ENCODE measurements at places on chromosomes 5 and 9.

DNA sequence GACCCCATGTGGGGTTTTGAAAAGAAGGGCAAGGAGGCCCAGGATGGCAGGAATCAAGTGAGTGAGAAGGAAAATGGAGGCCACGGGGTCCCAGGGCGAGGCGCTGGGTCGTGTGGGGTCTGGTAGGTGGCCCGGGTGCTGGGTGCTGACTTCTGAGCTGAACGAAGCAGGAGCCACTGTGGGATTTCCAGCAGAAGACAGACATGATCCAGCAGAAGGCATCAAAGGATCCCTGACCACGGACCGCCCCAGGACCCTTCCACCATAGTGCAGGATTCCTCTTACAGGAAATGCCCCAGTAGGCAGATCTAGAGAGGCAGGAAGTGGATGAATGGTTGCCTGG lies 106.7 kb downstream of the ADAMTS2 start:
- no peak for DNase-seq

- no peak for DNase-seq
These were observed 72.9 kb downstream of the BAAT start for GRCh38 chr9:101311758-101312420.

- DNase-seq: no peak
These were observed 117.9 kb downstream of the MTX3 start for GRCh38 chr5:79873187-79873586.

DNA sequence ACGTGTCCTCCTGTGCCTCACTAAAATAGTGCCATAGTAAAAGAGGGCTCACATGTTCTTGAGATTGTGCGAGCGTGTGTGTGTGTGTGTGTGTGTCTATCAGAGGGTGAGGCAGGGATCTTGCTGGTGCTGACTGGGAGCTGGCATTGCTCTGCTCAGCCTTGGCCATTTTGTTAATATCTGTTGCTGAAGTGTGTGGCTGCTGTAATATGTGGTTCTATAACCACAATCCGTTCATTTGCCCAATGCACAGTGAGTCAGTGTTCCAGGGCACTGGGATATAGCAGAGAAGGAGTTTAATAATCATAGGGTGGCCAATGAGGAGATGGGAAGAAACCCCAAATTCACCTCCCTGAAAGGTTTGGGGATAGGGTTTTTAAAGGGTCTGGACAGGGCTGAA lies 61.3 kb downstream of the RASGRF2 start:
- no peak for DNase-seq

- no peak for DNase-seq
These were observed 1.6 kb upstream of the TNPO1 start for GRCh38 chr5:72814864-72815263.

DNA sequence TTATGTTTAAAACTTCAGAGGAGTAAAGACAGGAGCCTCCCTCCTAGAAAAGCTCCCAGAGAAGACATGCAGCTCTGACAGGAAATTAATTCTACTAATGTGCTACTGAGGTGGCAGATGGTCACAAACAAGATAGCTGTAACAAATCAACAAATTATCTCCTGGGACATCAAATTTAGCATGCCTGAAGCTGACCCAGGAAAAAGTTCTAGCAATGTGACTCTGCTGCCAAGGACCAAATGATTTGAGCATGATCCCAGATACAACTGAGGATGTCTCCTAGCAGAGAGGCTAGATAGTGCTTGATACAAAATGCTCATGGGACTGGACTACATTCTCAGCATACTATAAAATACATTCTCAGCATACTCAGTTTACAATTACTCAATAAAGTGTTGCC lies 413.5 kb upstream of the SMC2 start:
- DNase-seq: no peak

DNA sequence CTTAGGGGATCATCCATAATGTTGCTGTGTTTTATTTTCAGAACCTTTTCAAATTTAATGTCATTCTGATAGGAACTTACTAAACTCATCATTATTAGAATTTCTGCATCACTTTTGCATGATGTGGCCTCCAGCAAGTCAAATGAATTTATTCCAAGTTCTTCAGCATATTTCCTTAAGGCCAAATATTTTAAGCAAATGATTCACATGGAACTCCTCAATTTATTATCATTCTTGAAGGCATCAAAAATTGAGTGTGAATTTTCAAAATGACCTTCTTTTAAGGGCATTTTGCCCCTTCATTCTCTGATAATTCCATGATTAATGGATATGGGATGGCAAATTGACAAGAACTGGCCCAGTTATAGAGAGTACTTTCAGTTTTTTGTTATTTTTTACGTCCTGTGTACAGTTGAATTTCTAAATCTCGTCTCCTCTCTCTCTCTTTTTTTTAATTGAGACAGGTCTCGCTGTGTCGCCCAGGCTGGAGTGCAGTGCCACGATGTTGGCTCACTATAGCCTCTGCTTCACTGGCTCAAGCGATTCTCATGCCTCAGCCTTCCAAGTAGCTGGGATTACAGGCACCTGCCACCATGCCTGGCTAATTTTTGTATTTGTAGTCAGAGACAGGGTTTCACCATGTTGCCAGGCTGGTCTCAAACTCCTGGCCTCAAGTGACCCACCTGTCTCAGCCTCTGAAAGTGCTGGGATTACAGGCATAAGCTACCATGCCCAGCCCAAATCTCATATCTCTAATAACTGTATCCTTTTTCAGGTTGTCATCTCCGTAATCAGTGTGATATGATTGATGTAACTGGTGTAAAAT lies 29.1 kb downstream of the GPR21 start:
- DNase-seq: no peak

DNA sequence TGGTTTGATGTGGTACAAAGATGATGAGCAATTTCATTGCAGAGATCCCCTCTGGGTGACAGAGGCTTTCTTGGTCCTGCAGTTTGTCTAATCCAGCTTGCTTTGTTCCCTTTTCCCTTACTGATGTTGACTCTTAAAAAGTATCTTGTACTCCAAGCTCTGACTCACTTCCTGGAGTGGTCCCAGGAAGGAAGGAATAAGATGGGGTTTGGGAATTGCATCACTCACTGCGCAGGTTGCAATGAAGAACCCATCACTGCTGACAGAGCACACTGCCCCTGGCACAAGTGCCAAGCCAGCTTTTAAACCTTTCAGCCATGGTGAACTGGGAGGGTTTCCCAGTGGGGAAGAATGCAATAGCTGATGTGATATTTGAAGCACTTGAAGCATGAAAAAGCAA lies 662.2 kb upstream of the CTNND2 start:
- no peak for DNase-seq

DNA sequence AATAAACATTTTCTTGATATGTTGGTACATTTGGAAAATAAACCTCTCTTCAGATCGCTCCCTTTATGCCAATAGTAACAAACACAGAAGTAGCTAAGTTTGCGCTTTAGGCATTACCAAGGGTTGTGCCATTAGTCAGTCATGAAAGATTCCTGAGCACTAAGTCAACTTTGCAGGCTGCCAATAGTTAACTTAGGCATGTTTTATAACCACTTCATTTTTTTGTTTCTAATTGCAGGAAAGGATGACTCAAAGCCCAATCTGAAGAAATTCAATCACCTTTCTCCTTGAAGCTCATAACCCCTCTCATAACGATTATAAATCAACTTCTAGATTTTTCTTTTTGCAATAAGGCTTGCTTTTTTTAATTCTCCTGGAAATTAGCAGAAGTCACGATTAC lies 517.0 kb downstream of the AGTPBP1 start:
- DNase-seq: no peak

DNA sequence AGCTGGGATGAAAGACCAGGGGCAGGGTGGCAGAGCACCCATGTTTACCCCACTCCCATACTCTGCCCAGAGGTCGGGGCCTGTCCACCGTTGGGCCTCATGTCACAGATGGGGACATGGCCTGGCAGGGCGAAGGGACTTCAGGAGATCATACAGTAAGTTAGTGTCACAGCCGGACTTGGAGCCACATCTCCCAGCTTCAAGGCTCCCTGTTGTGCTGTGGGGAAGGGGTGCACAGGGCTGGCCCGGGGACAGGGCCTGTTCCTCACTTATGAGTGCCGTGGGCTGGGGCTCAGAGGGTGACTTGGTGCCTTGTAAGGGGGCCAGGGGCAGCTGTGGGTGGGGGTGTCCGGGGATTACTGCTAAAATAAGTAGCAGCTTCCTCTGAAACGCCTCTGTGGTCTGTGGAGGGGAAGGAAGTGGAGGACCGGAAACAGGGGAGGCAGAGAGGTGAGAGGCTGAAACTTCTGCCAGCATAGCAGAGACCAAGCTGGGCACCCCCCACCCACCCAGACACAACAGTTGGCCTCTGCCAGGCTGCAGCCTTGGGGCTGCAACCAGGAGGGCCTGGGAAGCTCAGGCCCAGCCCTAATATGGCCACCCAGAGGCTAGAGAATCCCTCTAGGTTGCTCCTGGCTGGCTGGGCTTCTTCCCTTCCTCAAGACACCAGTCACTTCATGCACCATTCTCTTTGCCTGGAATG lies 41.1 kb upstream of the NEK6 start:
- peak; percentile 51 for DNase-seq

- DNase-seq: no peak
These were observed 115.4 kb upstream of the LMX1B start for GRCh38 chr9:126498331-126498730.

DNA sequence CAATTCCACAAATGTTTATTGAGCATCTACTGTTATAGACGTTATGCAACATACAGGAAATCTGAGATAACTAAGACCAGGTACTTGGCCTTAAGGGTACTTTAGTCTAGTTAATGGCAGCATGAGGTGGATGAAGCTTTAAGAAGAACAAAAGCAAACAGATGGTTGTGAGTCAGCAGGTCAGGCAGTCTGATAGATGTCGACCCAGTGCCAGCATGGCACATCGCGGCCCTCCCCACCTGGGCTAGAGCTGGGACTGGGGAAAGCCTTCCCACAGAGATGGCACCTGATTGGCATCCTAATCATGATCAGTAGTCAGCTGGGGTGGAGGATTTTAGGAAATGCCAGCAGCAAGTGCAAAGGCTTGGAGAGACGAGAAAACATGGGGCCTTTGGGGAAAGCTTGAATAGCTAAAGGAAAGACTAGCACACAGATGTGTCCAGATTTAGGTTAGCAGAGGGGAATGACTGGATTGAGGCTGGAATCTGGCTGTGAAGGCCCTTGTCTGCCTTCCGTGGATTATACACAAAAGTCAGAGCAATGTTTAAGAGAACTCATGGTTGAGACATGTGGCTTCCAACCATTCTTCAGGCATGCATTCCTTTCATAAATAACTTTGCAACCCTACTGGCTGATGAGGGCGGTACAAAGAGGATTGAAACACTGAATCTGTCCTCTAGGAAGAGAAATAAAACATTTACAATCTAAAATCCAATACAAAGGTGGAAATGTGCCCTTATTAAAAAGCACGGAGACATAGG lies 395.4 kb upstream of the WWC1 start:
- DNase-seq: no peak

DNA sequence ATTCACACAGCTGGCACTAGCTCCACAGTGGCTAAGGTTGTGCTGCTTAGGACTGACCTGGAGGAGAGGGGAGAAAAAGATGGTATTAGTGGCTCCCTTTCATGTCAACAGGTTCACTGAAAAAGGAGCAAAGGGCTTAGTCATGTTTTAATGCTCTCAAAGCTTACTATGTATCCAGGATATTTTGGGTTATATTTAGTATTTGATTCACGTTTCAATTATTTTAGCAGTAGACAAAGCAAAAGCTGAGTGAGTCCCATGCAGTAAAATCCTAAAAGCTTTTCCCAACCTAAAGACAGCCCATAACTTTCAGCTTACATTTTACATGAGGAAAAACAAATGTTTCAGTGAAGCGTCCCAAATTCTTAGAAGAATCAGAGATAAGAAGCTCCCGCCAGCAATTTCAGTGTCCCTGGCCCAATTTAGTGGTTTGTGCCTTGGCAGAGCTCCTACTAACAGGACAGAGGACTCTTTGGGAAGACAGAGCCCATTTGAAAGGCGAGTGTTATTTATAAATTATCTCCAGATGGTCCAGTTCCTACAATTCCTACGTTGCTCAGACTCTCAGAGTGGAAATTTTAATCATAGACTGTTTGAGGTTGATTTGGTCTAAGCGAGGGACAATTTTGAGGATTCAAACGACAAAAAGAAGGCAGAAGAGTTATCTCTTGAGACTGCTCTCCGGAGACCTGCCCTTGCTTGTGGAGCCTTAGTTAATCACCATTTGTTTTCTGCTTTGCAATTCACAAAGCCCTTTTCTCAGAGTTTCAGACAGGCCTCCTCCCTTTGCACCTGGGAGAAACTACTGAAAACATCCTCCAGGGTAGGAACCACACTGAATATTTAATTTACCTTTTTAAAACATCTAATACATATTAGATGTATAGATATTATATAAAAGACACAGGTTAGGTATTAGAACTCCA lies 225.0 kb upstream of the ANKRD55 start:
- no peak for DNase-seq

DNA sequence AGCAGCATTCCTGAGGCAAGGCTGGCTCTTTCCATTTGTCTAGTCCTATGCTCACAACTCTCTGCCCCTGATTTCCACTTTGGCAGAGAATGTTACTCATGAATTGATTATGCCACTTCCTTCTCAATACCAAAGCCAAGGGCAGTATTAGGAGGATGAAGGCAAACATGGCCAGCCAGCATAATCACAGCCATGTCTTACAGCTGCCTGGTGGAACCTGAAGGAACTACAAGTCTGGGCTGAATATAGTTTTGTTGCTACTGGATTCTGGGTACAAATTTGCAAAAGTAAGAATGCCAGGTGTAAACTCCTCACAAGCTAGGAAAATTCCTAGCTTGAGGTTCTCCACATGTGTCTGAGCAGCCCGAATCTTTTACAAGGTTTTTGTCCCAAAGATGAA lies 4.2 kb downstream of the SIL1 start:
- DNase-seq: no peak

DNA sequence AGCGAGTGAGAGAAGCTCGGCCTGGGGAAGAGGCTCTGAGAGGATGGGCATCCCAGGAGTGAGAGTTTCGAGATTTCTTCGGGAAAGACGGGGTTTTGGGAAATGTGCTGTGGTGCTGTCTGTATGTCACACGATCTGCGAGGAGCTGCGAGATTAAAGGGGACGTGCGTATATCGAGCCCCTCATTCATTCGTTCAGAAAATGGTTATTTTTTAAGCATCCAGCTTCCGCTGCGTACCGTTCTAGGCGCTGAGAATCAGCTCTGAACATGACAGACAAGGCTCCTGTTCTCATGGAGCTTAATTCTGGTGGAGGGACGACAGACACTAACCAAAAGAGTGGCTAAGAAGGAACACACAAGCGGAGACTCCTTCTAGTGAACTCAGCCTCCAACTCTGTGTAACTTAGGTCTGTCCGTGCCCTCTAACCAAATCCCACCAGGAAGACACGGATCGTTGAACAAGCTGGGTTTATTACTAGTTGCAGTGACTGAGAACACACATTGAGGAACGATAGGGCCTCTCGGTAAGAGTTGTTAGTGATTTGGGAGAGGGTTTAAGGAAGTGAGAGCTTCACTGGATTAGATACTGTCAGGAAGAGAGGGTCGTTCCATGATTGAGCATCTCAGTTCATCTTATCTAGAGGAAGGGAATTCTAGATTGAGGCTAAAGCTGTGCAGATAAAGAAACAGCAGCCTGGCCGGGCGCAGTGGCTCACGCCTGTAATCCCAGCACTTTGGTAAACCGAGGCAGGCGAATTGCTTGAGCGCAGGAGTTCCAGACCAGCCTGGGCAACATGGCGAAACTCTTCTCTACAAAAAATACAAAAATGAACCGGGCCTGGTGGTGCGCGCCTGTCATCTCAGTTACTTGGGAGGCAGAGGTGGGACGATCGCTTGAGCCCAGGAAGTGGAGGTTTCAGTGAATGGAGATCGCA lies 1.0 kb upstream of the FBXW11 start:
- DNase-seq: no peak

- no peak for DNase-seq
These were observed 14.9 kb downstream of the FCN2 start for GRCh38 chr9:134895567-134895907.

GRCh38 chr9:8027351-8027750 lies 227.8 kb upstream of the DMAC1 start:
- DNase-seq: no peak

GRCh38 chr9:71285191-71285656 lies 163.8 kb upstream of the TRPM3 start:
- peak; percentile 1 for DNase-seq
